ENCODE measurements at places on chromosomes 1 and 21. TPM values are rescaled to one million over a fixed set of nuclear protein-coding genes. Genes with fewer than 3 reads are reported as not detected.

Gene PLA2G5
- total RNA-seq, result not detected

Gene TTC22
- total RNA-seq, result not detected

Gene CFHR4
- total RNA-seq, result not detected

Gene KRTAP19-8
- not detected for total RNA-seq

Gene AZIN2
- total RNA-seq, result 5.0 TPM

Gene KRTAP19-3
- not detected for total RNA-seq

Gene ZBTB8A
- total RNA-seq, result 5.7 TPM

Gene FGR
- total RNA-seq, result not detected

Gene STRIP1
- 41.2 TPM for total RNA-seq

DNA sequence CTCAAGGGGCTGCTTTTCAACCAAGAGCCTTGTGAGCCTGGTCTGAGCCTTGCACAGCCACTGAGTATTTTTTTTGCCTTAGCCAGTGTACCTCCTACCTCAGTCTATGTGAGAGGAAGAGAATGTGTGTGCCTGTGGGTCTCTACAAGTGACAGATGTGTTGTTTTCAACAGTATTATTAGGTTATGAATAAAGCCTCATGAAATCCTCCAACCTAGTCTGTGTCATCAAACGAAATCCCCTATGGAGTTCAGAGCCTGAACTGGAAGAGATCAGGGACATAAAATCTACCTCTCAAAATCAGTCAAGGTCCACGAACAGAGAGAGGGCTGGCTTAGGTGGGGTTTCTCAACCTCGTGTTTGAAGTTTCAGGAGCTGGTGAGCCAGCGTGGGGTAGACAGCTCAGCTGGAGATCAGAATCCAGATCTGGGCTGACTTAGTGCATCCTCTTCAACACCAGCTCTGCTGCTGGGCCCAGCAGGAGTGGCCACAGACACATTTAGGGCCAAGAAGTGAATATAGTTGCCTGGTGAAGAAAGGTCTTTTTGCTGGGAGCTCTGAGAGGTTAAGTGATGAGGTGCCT, 8.2 kb downstream of the XKR8 start:
- no peak for DNase-seq

- DNase-seq, result no peak
Measured at GRCh38 chr1:232570007-232570406, 59.9 kb downstream of the SIPA1L2 start.

- DNase-seq, result no peak
Measured at GRCh38 chr1:228450200-228450599, 33.5 kb upstream of the TRIM17 start.

GRCh38 chr1:115189814-115190539, 100.7 kb upstream of the TSPAN2 start:
- DNase-seq, result peak; percentile 93

- DNase-seq, result peak; percentile 96
Measured at GRCh38 chr21:41957991-41958766, 4.4 kb upstream of the C2CD2 start.

GRCh38 chr1:244381878-244382565, 69.7 kb downstream of the ADSS2 start:
- peak; percentile 71 for DNase-seq

DNA sequence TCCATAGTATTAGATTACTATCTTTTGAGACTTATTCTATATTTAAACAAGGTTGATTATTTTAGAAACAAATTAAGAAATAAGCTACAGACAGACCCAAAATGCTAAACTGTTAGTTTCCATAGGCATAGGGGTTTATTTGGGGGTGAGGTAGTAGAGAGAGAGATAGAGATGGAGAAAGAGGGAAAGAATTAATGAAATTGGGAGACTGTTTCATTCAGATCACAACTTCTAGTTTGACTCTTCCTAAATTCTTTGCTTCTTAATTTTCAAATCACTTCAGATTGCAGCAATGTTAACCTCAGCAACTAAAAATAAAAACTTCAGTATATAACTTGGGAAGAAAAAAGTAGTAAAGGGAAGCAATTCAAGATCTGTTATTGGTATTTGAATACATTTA, 3.4 kb downstream of the JUN start:
- no peak for DNase-seq

GRCh38 chr1:221416723-221417122, 325.2 kb downstream of the DUSP10 start:
- no peak for DNase-seq

DNA sequence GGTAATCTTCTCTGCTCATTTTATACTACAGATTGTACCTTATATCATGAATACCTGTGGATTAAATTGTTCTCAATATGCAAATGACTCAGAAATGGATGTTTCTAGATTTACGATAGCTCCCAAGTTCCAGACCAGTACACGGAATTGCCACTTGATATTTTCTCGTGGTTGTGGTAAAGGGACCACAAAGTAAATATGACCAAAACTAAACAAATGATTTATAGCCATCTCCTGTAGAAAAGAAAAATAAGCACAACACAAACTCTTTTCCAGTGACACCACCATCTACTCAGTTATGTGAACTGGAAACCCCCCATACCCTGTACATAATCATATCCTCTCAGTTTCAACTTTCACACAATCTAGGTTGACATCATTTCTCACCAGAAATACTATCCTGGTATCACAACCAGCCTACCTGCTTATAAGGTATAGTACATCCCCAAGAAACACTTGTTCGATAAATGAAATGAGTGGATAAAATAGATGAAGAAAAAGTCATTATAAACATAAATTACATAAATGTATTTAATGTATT, 172.3 kb downstream of the ADGRL4 start:
- DNase-seq, result peak; percentile 70

DNA sequence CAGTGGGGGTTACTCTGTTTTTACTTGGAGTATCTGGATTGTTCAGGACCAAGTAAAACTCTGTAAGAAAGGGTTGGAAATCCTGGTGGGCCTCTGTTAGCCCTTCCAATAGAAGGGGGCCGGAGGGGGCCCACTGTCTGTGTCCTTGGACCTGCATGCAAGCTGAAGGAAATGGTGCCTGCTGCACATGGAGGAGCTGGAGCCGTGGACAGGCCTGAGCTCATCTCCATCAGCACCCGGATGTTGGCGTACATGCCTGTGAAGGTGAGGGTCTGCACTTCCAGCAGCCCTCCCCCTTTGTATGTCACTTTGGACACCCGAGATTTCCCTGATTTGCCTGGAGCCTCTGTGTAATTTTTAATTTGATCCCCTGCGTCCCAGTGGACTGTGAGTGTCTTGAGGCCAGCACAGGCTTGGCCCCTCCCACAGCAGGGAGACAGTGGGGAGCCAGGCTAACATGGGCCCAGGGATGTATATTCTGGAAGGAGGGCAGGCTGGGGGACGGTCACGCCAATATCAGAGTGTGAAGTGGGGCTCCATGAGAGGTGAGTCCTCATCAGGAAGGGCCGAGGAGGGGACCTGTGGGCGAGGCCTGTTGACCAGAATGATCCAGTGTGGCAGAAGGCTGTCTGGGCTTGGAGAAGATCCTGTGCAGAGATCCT, 16.8 kb downstream of the GALNT2 start:
- no peak for DNase-seq

- DNase-seq, result no peak
Measured at GRCh38 chr1:18644973-18645746, 14.5 kb downstream of the PAX7 start.

DNA sequence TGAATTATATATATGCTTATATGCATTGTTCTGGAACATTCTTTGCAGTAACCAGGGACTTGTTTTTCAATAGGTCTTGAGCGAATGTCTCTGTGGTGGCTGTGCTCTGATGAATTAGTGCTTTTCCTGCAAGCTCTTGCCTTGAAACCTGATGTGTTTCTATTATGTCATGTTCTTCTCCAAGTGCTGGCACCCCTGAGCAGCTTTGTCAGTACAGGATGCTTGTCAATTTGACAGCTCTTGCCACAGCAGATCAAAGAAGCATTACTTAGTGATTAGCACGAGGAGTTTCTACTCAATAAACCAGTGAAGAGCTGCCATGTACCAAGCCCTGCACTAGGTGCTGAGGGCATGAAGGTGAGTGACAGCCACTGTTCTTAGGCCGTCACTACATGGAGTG, 171.9 kb downstream of the PRDM2 start:
- no peak for DNase-seq

DNA sequence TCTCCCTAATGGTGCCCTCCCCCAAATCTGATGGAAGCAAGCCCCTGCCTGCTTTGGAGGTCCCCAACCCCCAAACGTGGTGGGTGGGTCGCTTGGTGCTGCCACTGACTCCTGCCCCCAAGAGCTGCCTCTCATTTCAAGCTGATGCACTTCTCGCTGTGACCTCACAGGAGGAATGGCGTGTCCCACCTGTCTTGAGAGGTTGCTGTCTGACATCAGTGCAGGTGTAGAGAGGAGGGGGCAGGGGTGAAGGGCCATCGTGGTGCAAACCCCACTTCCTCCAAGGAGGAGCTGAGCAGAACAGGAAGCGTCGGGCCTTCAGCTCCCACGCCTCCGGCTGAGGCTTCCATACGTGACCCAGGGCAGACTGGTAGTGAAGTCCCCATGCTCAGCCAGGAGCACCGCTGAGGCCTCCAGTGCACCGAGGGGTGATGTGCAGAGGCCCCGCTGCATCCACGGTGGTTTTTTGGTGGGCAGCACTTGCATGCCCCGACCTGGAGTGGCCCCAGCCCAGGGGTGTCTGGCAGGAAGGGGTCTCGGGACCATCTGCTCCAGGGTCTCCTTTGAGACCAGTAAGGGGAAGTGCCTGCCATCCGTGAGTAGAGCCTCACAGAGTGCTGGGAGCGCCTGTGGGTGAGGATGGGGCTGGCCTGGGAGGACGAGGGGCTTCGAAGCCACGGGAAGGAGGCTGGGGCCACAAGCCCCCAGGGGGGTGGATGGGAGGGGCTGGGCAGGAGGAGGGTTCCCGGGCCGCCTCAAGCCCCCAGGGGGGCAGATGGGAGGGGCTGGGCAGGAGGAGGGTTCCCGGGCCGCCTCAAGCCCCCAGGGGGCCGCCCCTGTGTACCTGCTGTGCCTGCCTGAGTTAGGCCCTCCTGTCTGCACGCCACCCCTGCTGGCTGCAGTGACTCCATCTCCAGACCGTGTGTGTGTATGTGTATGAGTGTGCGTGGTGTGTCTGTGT, 39.8 kb downstream of the WDR4 start:
- no peak for DNase-seq

DNA sequence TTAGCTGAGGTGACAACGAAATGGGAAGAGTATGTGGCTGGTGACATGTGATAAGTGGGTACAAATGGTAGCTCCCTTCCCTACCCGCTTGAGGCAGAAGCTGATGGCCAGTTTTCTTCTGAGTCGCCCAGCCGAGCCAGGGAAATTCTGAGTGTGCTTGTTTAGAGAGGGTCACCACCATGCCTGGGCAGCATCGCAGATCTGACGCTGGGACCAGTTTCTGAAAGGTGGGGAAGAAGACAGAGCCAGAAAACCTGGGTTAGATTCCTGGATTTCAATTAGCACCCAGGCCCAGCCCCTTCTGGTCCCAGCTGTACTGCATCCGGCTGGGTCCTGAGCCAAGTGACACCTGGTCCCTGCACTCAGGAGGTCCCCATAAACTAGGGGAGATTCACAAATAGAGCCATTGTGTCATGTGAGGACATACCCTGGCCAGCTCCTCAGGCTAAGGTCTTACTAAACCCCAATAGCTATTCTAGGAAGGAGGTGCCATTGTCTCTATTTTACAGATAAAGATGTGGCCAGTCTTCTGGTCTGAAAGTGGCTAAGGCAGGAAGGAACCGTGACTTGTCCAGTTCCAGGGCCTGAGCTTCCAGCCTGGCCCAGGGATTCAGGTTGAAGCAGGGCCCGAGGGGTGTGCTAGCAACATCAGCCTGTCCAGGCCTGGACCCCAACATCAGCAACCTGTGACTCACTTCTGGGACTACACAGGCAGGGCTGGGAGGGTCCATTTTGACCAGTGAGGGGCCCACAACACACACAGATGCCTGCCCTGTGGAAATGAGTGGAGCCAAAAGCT, 1.7 kb upstream of the TMEM61 start:
- no peak for DNase-seq

GRCh38 chr1:22680726-22681125, 27.7 kb downstream of the C1QB start:
- DNase-seq, result no peak

DNA sequence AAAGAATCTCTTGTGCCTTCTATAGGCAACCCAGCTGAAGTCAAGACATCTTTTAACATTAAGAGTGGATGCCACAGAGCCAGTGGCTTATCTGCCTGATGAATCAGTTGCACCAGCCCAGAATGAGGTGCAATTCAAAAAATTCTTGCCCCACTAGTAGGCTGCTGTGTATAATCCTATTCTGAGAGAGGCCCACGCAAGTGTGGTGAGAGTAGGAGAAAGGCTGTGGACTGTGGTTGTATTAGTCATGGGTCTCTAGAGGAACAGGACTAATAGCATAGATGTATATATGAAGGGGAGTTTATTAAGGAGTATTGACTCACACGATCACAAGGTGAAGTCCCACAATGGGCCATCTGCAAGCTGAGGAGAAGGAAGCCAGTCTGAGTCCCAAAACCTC, 216.4 kb downstream of the LTN1 start:
- DNase-seq, result peak; percentile 90

GRCh38 chr1:2948751-2949680, 72.3 kb upstream of the ACTRT2 start:
- DNase-seq, result no peak

DNA sequence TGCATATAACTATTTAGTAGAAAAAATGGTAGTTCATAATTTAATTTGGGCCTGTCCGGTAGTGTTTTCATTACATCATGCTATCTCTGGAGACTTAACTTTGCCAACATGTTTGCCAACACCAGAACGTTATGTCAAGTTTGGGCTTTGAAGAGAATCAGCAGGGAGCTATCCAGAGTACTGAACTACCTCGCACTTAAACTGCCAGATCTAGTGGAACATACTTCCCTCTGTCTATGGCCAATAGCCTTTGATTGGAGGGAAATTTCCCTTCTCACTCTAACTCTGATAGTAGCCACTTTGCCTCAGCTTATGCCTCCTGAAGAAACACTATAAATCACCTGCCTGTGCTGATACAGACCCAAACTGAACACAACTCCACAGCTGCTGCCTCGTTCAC, 10.0 kb downstream of the LRRC53 start:
- DNase-seq, result peak; percentile 24

GRCh38 chr1:28199328-28200233, 23.1 kb upstream of the PTAFR start:
- DNase-seq, result no peak

DNA sequence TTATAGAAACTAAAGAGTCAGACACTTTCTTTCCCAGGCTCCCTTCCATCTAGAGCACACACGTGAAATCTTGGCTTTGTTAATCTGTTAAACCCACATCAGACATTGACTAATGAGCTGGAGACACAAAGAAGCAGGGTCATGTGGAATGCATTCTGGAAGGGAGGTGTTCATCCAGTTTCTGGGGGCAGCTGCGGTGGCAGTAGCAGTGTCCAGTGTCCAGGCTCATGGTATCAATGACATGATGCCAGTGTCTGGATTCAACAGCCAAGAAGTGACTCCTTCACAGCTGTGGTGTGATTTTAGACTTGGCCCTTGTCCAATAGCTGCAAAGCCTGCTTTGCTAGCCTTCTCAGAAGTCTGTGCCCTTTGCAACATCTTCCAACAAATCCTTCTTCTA, 95.2 kb downstream of the NTPCR start:
- DNase-seq, result peak; percentile 54
